Posterior vena cava (tissue), 2 donors: ENCODE measurements at places on chromosomes 13 and 19.

- DNase-seq = no peak
These were observed 10.9 kb upstream of the TLE5 start for GRCh38 chr19:3073159-3073563.

GRCh38 chr13:89322466-89322865, 1651.3 kb downstream of the SLITRK5 start:
- no peak for DNase-seq

DNA sequence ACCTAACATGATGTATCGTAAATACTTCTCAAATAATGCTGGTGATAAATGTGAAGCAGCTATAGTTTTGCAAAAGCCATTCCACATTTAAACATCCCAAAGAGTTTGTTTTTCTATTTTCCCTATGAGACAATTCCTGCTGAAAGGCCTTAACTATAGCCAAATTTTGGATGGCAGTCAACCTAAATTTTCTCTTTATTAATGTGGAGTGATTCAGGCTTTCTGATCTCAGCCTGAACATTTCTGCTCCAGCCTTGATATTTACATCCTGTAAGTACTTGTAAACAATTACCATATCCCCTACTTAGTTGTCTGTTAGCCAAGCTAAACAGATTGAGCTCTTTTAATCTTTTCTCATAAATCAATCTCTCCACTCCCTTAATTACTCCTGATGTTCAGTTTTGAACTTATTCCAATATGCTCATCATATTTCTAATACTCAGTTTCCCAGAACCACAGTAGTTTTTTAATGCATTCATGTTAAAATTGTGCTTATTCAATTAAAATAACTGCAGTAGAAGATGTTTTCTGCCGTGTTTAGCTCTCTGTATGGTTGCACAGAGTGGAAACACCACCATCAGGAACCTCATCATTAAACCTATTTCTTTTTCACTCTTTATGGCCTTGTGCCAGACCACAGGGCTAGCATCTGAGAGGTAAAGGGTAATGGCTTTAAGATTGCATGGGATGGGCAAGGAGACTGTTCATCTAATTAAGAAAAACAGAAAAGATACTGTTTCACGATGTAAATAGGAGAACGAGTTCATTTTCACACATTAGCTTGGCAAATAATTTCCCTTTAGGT, 1235.2 kb upstream of the SLC10A2 start:
- no peak for DNase-seq

- no peak for DNase-seq
These were observed 37.3 kb downstream of the KL start for GRCh38 chr13:33053397-33054066.

DNA sequence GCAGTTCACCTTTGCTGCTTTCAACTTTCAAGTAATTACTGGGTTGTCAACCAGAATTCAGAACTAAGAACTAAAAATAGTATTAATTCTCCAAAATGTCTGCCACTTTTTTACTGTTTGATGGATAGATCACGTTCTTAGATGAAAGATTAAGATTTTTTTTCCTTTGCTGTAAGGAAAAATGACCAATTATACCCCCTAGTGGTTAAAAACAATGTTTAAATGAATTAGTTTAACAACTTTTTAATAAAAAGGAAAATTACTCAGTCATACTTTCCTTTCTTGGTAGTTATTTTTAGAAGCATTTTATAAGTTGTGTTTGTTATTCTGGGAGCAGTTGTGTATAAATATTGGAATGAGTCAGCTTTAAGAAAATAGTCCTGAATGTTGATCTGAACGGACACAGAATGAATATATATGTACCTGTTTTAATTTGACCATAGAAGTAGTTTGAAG, 4.6 kb downstream of the TM9SF2 start:
- no peak for DNase-seq

DNA sequence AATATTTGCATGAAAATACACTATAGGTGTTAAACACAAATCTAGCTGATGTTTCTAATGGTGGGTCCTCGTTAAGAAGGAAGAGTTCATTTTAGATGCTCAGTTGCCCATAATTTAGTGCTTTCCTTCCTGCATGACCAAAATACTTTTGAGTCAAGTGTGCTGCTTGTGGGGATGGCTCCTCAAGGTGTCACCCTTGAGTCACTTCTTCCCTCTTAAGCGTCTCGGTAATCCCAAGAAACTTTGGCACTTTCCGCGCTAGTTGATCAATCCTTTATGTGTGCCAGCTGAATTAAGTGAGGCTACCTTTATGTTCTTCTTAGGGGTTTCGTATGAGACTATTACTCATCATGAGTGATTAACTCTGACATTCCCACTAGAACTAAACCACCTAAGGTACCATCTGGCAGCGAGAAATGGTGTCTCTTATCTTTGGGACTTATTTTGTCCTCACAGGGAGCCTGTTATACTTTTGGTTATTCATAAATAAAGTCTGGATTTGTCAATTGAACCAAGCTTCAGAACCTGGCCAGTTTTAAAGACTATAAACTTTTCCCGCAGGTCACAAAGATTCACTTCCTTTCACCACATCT, 106.8 kb downstream of the NHLRC3 start:
- DNase-seq = no peak
